ENCODE measurements at places on chromosomes 1 and 21.

DNA sequence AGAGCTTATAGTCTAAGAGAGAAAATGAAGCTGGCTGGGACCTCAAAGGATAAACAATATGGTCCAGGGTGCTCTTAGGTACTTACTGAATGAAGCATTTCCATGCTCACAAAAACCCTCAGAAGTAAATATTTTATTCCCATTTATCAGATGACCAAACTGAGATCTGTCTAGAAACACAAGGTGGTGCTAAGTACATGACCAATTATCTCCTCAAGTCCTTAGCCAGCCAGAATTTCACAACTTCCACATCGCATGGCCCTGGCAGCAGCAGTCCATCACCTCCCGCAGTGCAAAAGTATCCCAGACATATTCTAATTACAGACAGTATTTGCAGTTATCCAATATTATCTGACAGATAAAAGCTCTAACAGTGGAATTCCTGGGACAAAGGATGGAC is 321.7 kb upstream of the PROX1 start:
- no peak for DNase-seq

DNA sequence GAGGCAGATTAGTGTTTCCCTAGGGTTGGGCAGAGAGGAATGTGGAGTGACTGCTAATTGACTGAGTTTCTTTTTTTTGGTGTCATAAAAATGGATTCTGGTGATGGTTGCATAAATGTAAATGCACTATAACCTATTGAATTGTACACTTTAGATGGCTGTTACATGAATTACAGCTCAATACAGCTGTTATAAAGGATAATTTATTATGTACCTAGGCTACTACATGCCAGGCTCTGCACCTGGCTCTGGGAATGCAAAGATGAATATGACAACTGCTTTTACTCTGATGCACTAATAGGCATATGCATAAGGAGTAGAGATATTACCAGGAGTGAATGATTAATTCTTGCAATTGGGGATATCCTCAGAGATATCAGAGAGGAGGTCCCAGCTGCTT is 345.3 kb downstream of the PTBP2 start:
- no peak for DNase-seq

GRCh38 chr1:156697481-156697880 is 7.9 kb downstream of the CRABP2 start:
- DNase-seq, result no peak

DNA sequence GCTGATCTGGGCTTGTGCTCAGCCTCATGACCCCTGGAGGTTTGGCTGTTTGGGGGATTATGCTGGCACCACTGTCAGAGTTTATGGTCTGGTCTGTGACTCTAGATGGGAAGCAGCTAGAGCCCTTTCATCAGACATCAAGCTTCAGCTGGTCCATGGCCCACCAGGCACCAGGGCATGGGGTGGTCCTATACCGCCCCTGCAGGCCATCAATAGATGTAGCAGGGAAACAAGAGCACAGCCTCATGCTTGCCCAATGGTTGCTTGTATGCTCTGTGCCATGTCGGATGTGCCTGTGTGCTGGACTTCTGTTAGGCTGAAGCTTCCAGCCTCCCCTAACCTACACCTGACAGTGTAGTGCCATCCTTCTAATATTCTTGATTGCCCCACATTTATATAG is 71.1 kb upstream of the CD34 start:
- no peak for DNase-seq

DNA sequence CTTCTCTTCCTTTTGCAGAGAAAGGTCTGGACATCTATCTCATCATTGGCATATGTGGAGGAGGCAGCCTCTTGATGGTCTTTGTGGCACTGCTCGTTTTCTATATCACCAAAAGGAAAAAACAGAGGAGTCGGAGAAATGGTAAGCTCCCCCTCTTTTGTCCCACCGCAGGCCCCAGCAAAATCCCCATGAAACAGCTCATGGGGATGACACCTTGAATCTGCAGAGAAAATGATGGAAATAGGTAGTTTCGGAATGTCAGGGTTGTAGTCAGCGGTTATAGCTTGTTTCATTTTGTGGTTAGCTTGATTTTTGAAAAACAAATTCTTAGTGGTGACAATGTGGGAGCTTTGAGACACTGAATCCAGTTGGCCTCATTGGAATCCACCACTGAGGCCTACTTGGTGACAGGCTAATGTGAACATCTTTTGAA is 10.3 kb downstream of the CD2 start:
- no peak for DNase-seq

- DNase-seq, result no peak
Observed at GRCh38 chr1:58939146-58939545, 155.3 kb upstream of the JUN start.

DNA sequence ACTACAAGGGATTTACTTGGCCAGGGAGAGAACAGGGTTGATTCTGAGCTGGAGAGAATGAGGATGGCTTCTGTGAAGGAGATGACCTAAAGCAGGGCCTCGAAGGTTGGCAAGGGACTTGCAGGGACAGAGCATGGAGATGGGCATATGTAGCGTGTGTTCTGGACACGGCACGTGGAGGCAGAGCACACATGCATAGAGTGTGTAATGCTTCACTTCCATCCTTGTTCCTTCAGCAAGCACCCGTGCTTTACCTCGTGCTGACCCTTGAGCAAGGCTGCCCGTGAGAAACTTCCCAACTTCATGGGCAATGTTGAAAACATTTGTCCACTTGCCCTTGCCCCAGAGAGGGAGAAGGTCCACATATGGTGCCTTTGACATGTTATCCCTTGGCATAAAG is 33.1 kb downstream of the NFIA start:
- no peak for DNase-seq

GRCh38 chr1:161185282-161185682 is 8.0 kb upstream of the B4GALT3 start:
- DNase-seq, result peak; percentile 70

DNA sequence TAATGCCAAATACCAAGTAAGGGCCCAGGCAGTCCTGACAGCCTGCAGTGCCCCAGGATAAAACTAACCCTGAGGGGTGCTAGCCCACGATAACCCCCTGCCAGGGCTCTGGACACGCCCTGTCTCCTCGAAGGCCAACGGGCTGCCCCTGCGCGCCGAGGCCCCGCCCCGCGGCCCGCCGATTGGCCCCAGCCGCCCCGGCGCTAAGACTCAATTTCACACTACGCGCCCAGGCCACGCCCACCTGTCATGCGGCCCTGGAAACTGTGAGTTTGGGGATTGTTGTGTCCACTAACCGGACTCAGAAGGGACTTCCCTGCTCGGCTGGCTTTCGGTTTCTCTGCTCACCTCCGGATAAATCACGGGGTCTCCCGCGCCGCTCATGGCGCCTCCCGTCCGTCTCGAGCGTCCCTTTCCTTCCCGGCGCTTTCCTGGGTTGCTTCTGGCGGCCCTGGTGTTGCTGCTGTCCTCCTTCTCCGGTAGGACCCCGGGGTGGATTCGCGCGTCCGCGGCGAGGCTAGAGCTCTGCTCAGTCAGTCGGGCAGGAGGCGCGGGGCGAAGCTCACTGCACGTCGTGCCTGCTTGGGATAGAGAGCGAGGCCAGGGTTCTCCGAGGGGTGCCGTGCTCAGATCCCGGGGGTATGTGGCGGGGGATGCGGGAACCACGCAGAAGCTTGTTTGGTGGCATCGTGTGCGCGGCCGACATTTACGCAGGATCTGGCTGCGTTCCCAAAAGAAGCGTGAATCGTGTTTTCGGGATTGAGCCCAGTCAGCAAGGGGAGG is at the start of gene CR1L:
TSS of gene CR1L (plus strand) at position 282 of the 783 bp plus-strand sequence. CDS start at position 383, 101 bp downstream.
- peak; percentile 31 for DNase-seq

- no peak for DNase-seq
Observed at GRCh38 chr1:16144325-16145029, 11.4 kb downstream of the EPHA2 start.

GRCh38 chr21:38743772-38744529 is 61.8 kb upstream of the ETS2 start:
- DNase-seq, result no peak

DNA sequence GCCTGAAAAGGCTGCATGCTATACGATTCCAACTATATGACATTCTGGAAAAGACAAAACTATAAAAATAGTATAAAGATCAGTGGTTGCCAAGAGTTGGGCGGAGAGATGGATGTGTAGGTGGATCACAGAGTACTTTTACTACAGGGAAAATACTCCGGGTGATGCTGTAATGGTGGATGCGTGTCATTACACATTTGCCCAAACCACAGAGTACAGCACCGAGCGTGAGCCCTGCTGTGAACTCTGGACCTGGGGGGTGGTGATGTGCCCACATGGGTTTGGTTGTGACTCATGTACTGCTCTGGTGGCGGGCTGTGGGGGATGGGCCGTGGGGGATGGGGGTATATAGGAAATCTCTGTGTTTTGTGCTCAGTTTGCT is 162.7 kb upstream of the COL6A1 start:
- peak; percentile 44 for DNase-seq
